ENCODE measurements at places on chromosomes 3 and 15.

- no peak for DNase-seq
Measured at GRCh38 chr3:140439527-140439926, 238.3 kb upstream of the TRIM42 start.

DNA sequence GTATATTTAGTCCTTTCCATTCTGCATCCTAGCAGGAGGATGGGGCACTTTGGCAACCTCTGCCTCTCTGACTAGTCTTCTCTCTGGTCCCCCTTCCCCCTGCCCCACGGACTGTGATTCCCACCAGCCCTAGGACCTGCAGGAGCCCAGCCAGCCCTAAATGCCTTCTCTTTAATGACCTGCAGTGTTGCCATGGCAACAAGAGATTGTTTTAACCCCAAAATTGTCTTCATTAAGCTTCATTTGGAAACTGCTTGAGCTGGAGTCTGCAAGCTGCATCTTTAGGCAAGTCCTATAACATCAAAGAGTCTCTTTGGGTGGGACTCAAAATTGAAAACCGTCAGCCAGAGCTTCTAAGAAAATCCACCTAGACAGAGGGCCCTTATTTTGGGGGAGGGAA, 59.7 kb upstream of the ANKRD34C start:
- DNase-seq, result no peak

GRCh38 chr3:30616347-30617027, 10.1 kb downstream of the TGFBR2 start:
- DNase-seq, result no peak

- DNase-seq, result no peak
Measured at GRCh38 chr3:168714609-168715240, 619.0 kb upstream of the GOLIM4 start.

DNA sequence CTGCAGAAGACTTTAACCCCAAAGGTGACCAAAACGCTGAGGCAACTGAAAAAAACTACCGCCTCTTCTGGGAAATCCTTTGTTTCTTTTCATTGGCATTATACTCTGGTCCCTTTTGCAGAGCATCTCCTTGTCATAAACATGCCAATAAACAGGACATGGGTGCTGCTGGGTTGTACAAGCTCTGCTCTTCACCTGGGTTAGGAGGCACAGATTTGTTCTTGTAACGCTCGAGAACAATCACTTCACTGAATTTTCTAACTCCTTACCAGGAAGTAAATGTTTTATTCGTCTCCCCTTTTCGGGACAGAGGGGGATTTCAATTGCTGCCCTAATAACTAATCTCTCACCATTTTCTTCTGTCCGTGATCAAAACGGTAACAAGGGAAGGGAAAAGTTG, 1.3 kb downstream of the PLCH1 start:
- no peak for DNase-seq

DNA sequence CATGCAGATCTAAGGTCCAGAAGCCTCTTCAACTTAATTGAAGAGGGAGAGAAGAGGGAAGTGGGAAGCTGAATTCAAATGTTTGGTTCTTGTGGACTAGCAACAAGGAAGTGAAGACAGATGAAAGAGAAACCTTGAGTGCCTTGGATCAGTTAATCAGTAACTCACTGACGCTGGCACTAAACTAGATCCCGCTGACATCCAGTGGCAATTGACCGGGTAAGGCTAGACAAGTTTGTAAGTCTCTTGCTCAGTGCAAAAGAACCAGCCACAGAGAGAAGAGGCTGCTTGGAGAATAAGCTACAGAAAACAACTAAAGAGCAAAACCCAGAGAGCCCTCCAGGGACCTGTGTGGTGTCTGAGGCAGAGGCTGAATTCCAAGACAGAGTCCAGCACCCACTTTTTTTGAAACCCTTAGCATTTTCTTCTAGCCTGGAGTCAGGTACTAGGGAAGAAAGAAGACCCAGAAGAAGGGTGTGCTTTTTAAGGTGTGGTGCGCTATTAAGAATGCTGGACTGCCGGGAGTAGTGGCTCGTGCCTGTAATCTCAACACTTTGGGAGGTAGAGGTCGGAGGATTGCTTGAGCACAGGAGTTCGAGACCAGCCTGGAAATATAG, 6.9 kb downstream of the PLCH1 start:
- no peak for DNase-seq

DNA sequence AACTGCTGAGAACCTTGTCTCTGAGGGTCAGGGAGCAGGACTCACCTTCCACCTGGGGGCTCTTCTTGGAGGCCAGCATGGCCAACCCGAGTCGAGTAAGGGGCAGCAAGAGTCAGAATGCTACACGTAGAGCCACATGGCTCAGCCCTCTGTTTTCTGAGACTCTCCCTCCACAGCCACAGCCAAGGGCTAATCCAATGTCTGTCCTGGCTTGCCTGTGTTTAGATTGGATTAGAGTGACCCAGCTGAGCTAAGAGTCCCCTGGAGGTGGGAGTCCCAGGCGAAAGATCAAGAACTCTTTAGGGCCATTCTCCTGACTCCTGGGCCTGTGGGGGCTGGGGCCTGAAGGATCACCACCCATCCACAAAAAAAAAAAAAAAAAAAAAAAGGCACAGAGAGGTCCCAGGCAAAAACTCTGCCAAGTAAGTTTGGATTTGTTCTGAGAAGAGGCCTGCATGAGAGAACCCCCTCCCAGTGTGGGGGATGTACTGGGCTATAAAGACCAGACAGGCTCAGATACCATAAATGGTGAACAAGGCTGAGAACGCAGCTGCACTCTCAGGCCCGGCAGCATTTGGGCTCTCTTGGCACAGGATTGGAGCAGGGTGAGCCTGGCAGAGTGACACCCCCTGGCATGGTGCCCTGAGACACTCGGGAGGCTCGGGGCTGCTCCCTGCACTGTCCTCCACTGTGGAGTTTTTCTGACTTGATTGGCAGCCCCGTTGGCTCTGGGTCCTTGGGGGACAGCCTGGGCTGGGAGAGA, 88.0 kb upstream of the OSBPL11 start:
- peak; percentile 66 for DNase-seq

DNA sequence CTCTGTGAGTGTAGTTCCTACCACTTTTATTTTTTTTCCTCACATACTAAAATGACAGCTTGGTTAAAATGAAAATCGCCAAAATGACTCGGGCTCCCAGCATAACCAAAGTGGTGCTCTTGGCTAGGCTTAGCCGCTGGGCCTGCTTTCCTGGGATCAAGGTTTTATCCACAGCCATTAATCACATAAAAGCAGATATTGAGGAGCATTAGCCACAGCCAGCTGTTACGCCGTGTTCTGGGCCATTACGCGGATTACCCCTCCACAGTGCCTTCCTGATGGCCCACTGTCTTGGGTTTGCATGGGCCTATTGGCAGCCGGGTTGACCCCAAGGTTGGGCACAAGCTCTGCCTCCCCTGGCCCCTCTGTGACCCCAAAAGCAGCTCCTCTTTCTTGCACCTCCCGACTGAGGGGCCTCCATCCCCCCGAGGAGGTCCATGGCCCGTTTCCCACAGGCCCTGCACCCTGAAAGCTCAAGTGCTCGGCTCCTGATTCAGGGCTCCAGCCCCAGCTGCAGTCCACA, 30.4 kb upstream of the TRPM1 start:
- DNase-seq, result no peak

GRCh38 chr3:197137751-197138150, 108.1 kb upstream of the MELTF start:
- peak; percentile 25 for DNase-seq

DNA sequence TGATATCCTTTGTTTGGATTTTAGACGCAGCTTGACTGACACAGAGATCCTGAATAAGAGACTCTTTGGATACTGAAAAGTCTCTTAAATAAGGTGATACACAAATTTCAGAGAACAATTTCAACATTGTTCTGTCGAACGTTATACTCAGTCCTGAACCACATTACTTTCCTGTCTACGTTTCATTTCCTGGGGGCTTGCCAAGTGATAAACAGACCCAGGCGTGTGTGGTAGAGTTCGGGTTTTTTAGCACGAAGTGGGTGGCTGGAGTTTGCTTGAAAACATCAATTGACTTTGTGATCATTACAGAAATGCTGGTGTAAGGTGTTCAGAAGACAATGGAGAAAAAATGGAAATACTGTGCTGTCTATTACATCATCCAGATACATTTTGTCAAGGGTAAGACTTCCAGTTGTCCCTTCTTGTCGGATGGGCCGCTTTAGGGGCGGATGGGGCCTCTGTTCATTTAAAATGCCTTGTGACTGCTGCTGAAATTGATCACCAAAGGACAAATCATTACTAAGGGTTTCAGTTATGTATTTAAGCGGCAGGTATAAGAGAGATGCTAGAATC, at the start of gene CD96:
Gene CD96 (plus strand): TSS at position 287 of the 573 bp plus-strand sequence. CDS start 52 bp downstream, at position 339.
- DNase-seq, result no peak

GRCh38 chr3:148318240-148318639, 379.5 kb upstream of the AGTR1 start:
- no peak for DNase-seq

GRCh38 chr15:95266451-95267061, 1035.2 kb downstream of the MCTP2 start:
- DNase-seq, result peak; percentile 58

- no peak for DNase-seq
Measured at GRCh38 chr15:78640527-78641101, 396 bp downstream of the CHRNB4 start.

GRCh38 chr3:98371186-98371585, 17.5 kb downstream of the OR5K4 start:
- DNase-seq, result no peak

DNA sequence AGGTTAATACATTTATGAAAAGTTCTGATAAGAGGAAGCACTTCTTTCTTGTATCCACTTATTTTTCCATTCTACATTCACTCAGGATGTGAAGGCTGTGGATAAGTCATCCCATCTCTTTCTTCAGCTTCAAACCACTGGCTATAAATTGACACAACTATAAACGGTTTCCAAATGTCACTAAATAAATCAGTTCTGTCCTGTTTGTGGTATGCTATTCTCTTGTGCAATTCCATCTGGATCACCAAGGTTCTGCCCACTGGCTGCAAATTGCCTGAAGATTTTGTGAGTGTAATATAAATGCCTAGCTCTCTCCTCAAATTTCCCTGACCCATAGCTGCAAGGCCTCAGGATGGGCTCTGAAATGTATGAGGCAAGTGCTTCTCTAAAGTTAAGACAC, 7.1 kb upstream of the LMOD3 start:
- DNase-seq, result no peak

DNA sequence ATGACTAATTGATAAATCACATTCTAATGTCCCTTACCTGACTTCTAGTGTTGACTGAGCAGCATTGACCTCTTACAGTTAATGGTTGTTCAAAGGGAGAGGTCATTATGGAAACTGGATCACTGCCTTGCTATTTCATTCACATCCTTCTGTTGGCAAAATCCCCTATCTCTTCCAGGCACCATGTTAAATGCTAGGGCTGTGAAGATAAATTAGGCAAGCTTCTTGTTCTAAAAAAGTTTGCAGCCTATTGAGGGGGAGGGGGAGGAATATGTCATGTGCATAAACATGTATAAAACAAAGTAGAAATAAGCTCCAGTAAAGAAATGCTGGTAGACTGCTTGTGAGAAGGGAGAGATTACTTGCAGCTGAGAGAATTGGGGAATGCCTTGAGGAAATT, 84.8 kb upstream of the MLF1 start:
- no peak for DNase-seq

DNA sequence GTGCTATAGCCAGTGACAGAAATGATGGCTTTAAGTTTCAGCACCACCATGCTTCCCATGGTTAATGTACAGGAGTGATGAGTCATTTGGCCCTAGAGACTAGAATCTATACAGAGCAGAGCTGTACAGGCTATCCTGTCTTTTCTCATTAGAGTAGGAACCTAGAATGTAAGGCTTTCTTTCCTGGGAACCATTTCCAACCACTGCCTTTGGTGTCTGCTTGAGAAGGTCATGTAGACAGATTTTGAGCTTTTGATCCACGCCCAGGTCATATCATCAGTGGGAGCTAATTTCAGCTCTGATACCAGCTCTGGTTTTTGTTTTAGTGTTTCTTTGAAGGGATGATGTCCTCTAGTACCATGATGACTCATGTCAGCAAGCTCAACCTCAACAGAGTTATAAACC, 543.1 kb downstream of the NTRK3 start:
- no peak for DNase-seq

DNA sequence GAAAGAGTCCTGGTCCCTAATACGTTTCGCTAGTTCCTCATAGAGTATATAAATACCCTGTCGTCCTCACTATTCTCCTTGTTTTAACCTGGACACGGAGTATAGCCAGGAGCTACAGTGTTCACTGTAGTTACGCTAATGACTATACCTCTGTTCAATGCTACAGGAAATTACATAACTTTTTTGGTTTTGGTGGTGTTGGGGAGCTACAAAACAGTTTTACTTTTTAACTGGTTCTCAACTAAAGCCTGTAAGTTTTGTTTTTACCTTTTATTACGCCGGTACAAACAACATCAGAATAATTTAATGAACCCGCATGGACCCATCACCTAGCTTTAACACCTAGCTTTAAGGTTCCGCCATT, 1.5 kb downstream of the LMLN start:
- no peak for DNase-seq

- no peak for DNase-seq
Measured at GRCh38 chr15:53128652-53129051, 338.5 kb upstream of the ONECUT1 start.

DNA sequence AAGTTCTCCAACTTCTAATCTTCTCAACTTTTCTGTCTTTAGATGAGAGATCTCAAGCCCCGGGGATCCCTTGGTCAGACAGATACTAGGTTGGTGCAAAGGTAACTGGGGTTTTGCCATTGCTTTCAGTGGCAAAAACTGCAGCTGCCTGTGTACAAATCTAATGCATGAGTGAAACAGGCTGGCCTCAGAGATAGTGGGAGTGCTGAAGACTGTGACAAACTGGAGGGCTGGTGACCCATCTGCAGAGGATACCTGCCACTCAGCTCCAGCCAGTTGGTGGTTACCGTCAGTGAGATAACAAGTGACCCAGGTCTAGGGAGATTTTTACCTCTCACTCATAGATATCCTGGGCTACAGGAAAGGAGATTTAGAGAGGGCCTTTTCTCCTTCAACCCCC, 85.7 kb downstream of the RYR3 start:
- DNase-seq, result no peak

- DNase-seq, result no peak
Measured at GRCh38 chr15:74043425-74044266, 38.7 kb downstream of the GOLGA6A start.

DNA sequence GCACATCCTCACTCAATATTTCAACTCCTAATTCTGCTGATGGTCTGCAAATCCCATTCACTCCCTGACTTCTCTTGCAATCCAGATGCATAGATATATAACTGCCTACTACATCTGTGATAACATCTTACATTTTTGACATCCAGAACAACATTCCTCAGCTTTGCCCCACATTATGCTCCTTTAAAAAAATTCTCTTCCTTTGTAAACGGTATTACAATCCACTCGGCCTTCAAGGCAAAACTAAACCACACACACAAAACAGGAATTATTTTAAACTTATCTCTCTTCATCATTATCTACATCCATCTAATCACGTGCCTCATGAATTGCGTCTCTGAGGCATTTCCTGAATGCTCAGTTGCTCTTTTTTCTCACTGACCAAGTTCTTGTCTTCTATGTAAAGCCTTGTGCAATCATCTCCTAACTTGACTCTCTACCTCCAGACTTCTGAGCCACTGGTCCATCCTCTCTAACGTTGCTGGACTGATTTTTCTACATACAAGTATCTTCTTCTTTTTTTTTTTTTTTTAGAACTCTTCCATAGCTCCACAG, 117.0 kb downstream of the SATB1 start:
- DNase-seq, result no peak

All from femur (tissue), 1 donor.